ENCODE measurements at places on chromosomes 1 and 21.

DNA sequence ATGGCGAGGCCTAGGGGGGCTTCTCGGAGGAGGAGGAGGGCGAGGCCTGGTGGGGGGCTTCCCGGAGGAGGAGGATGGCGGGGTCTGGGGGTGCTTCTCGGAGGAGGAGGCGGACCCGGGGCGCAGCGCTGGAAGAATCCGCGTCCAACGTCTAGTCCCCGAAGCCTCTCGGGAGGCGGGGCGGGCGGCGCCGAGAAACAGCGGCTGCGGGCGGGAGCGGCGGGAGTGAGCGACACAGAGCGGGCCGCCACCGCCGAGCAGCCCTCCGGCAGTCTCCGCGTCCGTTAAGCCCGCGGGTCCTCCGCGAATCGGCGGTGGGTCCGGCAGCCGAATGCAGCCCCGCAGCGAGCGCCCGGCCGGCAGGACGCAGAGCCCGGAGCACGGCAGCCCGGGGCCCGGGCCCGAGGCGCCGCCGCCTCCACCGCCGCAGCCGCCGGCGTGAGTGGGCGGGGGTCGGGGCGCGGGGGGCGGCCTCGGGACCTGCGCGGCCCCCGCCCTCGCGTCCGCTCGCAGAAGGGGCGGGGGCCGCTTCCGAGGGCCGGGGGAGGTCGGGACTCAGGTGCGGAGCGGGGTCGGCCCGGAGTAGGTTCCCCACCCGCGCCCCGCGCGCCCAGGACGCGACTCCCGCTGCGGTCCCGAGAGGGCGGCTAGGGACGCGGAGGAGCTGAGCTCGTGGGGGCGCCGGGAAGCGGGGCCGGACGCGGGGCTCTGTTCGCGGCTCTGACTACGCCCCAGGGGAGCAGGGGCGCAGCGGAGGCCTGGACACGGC lies at the start of gene KLHL17:
KLHL17 (plus strand) TSS at position 222 of the 769 bp plus-strand sequence; CDS start at position 332, 110 bp downstream.
- peak; percentile 79 for DNase-seq

DNA sequence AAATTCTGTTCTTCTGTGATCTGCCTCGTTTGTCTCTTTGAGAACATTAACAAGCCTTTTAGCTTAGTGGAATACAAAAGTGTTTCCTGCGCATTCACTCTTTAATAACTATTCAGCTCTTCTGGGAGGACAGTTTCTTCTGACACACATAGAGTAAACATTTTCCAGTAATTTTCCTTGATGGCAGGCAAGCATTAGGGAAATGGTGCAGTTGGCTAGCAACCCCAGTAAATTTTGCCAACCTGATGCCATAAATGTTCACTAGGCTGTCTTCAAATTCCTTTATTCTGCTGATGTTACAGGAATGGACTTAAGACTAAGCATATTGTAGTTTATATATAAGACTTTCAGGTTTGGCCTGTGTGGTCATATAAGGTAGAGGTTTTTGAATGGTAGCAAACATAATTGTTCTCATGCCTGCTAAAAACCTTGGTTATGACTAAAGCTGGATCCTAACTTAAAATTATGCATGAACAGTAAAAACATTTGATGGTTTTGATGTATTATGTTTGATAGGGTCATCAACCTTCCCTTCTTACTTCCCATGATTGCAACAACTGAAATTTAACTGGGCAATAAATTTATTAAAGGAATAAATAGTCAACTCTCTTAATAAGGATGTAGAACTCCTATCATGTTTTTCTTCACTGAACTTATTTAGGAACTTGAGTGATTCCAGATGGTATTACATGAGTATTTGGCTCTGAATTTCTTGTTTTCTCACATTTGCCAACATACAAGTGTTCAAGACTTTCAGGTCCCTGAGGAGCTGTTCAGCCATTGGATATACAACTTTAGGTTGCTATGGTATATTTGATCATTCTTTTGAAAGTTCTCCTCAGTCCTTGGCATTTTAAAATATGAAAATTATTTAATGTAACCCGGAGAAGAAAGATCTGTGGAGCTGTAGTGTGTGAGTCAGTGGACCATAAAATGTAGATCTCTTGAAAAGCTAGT lies 223.4 kb downstream of the FMN2 start:
- no peak for DNase-seq

- DNase-seq, result peak; percentile 47
These were observed 6.6 kb downstream of the SCCPDH start for GRCh38 chr1:246730839-246731238.

DNA sequence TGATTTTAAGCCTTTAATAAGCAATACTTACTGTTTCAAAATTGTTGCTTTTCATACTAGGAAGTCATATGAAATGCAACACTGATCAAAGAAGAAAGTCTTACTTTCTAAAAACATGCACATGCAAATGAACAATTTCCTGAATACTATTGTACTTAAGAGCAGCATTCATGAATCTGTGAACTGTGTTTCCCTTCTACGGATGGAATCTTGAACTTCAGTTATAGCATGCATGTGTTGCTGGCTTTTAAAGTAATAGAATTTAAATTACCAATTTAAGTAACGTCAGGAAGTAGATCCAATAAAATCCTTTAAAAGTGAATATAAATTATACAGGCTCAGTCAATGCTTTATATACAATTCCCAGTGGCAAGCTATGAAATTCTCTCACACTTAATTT lies 348.9 kb downstream of the KCNT2 start:
- no peak for DNase-seq

DNA sequence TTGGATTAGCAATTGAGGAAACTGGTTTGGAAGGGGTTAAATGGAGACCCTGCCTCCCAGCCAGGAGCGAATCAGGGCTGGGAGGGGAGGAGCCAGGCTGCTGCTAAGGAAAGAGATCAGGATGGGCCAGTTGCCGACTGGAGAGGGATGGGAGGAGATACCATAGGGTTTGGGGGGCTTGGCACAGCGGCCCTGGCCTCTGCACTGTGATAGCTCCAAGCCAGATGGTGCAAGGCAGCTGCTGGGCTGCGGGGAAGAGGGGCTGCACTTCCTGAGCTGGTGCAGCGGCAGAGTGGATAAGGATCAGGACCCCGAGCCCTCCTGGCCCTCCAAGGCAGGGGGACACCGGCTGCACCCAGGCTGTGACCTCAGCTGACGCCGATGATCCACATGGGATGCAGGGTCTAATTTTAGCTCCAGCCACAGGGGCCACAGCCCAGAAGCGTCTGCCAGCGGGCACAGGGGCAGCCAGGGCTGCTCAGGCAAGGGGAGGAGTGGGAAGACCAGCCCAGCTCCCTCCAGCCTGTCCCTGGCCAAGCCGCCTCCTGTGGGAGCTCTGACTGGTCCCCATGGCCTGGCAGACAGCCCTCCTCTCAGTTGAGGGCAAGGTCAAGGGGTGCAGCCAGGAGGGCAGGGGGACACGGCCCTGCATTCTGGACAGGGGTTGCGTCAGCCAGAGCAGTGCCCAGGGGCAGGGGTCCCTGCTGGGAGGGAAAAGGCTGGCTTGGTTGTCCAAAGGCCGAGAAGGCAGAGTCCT lies at the start of gene EXTL1:
EXTL1 (plus strand) TSS at position 129 of the 757 bp plus-strand sequence. CDS start 872 bp downstream, outside the sequence.
- DNase-seq, result peak; percentile 44

GRCh38 chr1:159465191-159465603 lies 25.7 kb downstream of the OR10J1 start:
- no peak for DNase-seq

DNA sequence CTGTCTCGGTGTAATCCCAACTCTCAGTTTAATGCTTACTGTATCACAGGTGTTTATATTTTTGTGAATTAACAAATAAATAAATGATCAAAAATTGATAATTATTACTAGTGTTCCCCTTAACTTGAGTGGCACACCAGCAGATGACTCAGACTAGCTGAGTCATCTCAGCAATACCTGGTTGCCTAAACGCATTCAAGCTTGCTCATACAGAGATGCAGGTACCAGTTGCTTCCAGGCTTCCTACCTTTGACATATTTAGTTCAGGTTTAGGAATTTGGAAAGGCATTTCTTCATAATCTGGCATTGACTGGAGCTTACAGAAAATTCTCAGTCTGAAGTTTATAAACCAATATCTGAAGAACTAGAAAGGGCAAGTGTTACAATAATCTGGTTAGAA lies 78.9 kb upstream of the LMO4 start:
- DNase-seq, result no peak

- no peak for DNase-seq
These were observed 40.1 kb upstream of the PLEKHO1 start for GRCh38 chr1:150109586-150109985.
